Heart right ventricle (tissue), 16 donors: ENCODE measurements at places on chromosomes 5 and 9. TPM values are rescaled to one million over a fixed set of nuclear protein-coding genes. Genes with fewer than 3 reads are reported as not detected.

- H3K27me3 ChIP-seq: no peaks in the 10 kb centered on the region
- peaks cover 28% of the 10 kb centered on the region for H3K4me1 ChIP-seq
- peak overlapping the region; percentile 76 for H3K4me3 ChIP-seq
- peaks cover 20% of the 10 kb centered on the region for H3K36me3 ChIP-seq
Measured at GRCh38 chr5:140402258-140403074, 833 bp downstream of the ANKHD1 start.

- H3K4me1 ChIP-seq: no peaks in the 10 kb centered on the region
- no peak overlapping the region for H3K4me3 ChIP-seq
- no peak overlapping the region for H3K27ac ChIP-seq
- H3K27me3 ChIP-seq: no peaks in the 10 kb centered on the region
- no peak for DNase-seq
Measured at GRCh38 chr9:92003308-92004044, 53.4 kb upstream of the ROR2 start.

Gene PPP3R2
- total RNA-seq: not detected

Gene TAF11L9
- total RNA-seq: not detected

Gene MSX2
- total RNA-seq: 1.0 TPM

DNA sequence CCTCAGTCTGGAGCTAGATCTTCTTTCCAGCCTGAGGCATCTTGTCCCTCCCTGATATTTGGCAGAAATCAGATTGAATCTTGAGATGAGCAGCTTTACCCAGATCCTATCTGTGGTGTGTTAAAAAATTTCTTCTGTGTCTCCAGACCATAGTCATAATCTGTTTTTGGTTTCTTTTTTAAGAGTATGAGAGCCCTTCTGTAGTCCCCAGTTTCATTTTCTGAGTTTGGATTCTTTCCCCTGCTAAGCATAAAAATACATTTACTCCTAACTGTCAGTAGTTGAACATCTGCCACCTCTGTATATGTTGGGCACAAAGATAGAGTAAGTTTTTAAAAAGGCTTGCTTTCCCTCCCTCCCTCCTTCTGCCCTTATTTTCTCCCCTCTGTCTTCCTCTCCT is 137.7 kb downstream of the CNTLN start:
- no peaks in the 10 kb centered on the region for H3K36me3 ChIP-seq
- H3K4me3 ChIP-seq: no peak overlapping the region
- H3K27me3 ChIP-seq: no peaks in the 10 kb centered on the region

Gene PCDHB9
- 1.9 TPM for total RNA-seq

- H3K27me3 ChIP-seq: no peaks in the 10 kb centered on the region
- peak; percentile 70 for DNase-seq
- no peaks in the 10 kb centered on the region for H3K36me3 ChIP-seq
- peak overlapping the region; percentile 72 for H3K27ac ChIP-seq
- peaks cover 29% of the 10 kb centered on the region for H3K4me1 ChIP-seq
Measured at GRCh38 chr9:136324501-136325300, 2.6 kb upstream of the GPSM1 start.

GRCh38 chr5:148882332-148882731 is 55.9 kb downstream of the ADRB2 start:
- H3K27me3 ChIP-seq: no peaks in the 10 kb centered on the region
- H3K36me3 ChIP-seq: no peaks in the 10 kb centered on the region

DNA sequence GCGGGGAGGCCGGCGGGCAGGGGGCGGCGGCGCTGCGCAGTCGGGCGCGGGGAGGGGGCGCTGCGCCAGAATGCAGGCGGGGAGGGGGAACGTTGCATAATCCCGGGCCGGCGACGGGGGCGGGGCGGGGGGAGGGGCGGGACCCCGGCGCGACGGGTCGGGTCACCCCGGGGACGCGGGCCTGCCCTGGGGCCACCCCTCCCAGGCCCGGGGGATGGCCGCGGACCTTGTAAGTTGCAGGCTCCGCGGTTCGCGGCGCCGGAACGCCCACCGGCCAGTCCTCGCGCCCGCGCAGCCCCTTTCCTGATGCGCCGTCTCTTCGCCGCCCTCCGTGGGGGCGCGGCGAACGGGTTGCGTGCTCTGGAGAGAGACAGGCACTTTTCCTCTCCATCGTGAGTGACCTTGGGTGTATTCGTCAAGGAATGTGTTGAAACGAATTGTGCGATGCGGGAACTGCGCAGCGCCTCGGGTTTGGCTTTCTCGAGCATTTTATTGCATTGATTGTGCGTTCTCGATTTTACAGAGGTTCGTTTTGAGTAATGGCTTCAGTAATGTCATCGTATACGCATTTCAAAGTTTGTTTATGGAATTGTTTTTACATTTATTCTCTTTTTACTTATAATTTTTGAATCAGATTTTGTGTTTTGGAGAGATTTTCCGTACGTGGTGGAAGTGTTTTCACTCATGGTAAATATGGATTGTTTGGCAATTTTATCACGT is 802 bp downstream of the SPIN1 start:
- peak; percentile 33 for DNase-seq
- peak overlapping the region; percentile 89 for H3K4me3 ChIP-seq
- H3K27ac ChIP-seq: peak overlapping the region; percentile 92
- H3K4me1 ChIP-seq: peaks cover 2% of the 10 kb centered on the region

Gene OR1J2
- not detected for total RNA-seq

GRCh38 chr9:68683433-68683832 is 21.6 kb upstream of the PIP5K1B start:
- no peak for DNase-seq
- no peaks in the 10 kb centered on the region for H3K27me3 ChIP-seq
- no peak overlapping the region for H3K27ac ChIP-seq

Gene MLANA
- total RNA-seq: not detected

GRCh38 chr9:87193925-87194868 is 246.9 kb upstream of the GAS1 start:
- peaks cover 8% of the 10 kb centered on the region for H3K27me3 ChIP-seq
- no peak overlapping the region for H3K27ac ChIP-seq
- no peaks in the 10 kb centered on the region for H3K4me1 ChIP-seq

GRCh38 chr9:137194388-137194787 is 5.9 kb downstream of the SSNA1 start:
- peak overlapping the region; percentile 18 for H3K4me3 ChIP-seq
- H3K27ac ChIP-seq: peak overlapping the region; percentile 51
- H3K27me3 ChIP-seq: no peaks in the 10 kb centered on the region

Gene OR1Q1
- not detected for total RNA-seq

DNA sequence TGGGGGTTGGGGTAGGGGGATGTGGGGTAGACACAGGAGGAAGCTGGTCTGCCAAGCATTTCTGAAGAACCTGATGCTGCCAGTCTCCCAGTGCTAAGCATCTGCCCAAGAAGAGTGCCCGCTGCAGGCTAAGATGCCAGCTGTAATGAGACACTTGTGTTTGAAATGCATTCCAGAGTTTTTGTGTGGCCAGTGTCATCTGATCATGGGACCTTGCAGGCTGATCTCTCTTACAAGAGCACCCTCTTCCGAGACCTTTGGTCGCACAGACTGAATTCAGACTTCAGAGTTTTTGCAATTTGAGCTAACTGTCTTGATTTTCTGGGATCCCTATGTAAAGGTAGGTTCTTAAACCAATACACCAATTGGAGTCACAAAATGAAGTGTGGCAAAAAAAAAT is 58.1 kb downstream of the DENND1A start:
- no peak for DNase-seq
- H3K27me3 ChIP-seq: no peaks in the 10 kb centered on the region
- no peaks in the 10 kb centered on the region for H3K4me1 ChIP-seq

DNA sequence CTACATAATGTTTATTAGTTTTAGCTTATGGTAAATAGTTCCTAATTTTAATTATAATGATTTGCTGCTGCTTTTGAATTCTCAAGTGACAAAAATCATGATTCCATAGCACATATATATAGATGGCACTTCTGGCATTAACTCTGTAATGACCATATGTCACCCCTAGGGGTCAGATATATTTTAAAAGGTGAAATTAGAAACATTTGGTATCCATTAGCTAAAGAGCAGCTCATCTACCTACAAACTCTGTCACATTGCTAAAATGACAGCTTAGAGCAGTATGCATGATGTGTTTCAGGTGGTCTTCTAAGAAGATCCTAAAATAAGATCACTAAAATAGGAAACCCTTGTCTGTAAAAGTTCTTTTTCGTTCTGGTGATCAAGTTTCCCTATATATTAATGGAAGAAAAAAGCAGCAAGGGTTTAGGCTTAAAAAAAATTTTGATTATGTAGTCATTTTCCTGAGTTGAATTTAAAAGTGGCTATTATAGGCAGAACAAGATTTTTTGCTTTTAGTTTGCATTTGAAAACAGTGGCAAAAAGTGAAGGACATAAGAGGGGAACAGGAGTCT is 157.7 kb upstream of the POU5F2 start:
- H3K4me1 ChIP-seq: no peaks in the 10 kb centered on the region
- DNase-seq: no peak
- H3K27ac ChIP-seq: no peak overlapping the region
- no peaks in the 10 kb centered on the region for H3K36me3 ChIP-seq
- H3K27me3 ChIP-seq: no peaks in the 10 kb centered on the region

GRCh38 chr5:1351156-1351555 is 6.3 kb upstream of the CLPTM1L start:
- H3K27ac ChIP-seq: no peak overlapping the region
- H3K4me1 ChIP-seq: peaks cover under 1% of the 10 kb centered on the region
- no peaks in the 10 kb centered on the region for H3K36me3 ChIP-seq
- no peak for DNase-seq
- no peak overlapping the region for H3K4me3 ChIP-seq
- H3K27me3 ChIP-seq: no peaks in the 10 kb centered on the region
